GM19239 (cell line): ENCODE measurements at places on chromosomes 3 and 15.
A peak's percentile ranks its signal among the peaks of the same experiment; 100 is the strongest.

GRCh38 chr3:10338591-10339353 is 17.9 kb upstream of the SEC13 start:
- no peak for DNase-seq

DNA sequence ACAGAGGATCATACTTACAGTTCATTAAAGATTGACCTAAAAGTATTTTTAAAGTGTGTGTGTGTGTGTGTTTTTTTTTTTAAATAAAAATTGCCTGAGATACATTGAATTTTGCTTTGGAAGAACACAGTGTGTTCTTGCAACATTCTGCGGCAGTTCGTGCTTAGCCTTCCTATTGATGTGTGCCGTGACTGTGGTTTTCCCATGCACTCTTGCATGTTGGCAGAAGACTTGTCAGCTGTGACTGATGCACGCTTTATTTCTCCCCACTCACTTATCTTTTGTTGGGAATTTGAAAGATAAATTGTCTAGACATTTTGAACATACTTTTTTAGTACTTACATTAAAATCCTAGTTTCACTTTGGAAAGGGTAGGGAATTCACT is 136.3 kb upstream of the LRRFIP2 start:
- no peak for DNase-seq

GRCh38 chr3:34189133-34189532 is 390.7 kb downstream of the PDCD6IP start:
- no peak for DNase-seq

- DNase-seq = no peak
Measured at GRCh38 chr3:36804295-36805055, 40.1 kb upstream of the DCLK3 start.

GRCh38 chr3:172065967-172066762 is 26.8 kb downstream of the FNDC3B start:
- peak; percentile 18 for DNase-seq

- DNase-seq = no peak
Measured at GRCh38 chr15:83578691-83579090, 75.2 kb upstream of the ADAMTSL3 start.

DNA sequence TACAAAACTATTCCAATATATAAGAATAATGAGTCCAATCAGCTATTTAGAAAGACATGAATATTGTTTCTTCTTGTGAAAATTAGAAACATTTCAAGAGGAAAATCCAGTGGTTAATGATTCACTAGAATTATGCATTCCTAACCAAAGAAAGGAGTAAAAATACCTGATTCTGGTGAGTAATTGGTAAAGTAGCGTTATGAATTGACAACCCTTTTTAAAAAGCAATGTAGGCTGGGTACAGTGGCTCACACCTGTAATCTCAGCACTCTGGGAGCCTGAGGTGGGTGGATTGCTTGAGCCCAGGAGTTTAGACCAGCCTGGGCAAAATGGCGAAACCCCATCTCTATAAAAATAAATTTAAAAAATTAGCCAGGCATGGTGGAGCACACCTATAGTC is 43.3 kb downstream of the TOPAZ1 start:
- DNase-seq = no peak

DNA sequence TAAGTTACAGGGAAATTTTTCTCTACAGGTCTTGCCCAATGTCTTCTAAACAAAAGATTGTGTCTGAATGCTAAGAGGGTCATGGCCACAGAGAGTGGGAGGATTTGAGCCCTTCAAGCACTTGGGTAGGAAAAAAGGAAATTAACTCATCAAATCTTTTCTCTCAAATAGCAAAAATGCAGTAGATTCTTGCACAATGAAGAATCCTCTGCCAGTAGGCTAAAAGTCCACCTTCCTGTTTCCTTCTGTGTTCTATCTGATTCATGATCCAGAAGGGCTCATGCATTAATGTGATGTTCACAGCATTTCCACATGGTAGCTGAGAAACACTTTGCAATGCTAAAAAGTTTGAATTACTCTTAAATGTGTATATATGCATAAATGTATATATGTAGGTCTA is 177.1 kb downstream of the CD47 start:
- DNase-seq = no peak

GRCh38 chr3:87311309-87311708 is 34.9 kb upstream of the POU1F1 start:
- DNase-seq = no peak

GRCh38 chr15:38028869-38029268 is 94.4 kb downstream of the TMCO5A start:
- no peak for DNase-seq

DNA sequence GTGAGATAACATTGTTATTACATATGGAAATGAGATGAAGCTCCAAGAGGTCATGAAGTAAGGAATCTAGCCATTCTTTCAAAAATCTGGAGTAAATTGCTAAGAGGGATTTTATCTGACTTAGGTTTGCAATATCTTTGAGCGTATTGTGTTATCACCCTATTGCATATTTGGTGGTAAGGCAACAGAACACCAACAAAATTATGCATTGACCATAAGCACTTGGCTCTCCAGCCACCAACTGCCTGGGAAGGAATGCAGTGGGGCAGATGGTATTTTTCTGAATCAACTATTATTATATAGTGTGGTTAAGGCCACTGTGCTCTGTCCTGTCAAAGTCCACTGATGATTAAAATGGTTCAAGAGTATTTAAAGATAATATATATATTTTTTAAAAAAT is 287.9 kb upstream of the SEMA6D start:
- DNase-seq = no peak

DNA sequence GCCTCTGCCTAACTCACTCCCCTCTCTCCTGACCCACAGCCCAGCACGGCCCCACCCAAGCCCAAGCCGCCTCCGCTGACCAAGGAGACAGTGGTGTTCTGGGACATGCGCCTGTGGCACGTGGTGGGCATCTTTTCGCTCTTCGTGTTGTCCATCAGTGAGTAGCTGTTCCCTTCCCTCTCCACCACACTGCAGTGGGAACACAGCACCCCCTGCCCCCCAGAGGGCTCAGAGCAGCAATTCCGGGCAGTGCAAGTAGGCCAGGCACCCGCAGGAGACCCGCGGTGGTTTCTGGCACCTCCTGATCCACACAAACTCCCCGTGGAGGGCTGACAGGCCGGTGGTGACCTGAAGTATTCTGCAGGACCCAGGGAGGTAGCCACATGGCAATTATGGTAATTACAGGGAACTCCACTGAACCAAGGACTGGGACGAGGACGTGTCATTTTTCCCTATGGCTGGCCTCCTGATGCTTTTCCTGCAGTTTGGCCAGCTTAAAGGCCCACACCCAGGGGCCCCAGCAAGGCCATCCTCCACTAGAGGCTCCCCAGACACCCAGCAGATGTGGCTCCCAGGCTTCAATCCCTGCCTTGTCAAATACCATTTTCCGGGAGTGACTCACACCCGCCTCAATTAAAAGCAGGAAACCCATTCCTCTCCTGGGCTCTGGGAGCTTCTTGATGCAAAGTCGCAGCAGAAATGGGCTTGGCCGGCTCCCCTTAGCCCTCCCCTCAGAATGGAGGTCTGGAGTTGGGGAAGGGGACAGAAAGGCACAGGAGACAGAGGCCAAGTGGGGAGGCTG is 4.8 kb downstream of the TMIE start:
- DNase-seq = no peak

DNA sequence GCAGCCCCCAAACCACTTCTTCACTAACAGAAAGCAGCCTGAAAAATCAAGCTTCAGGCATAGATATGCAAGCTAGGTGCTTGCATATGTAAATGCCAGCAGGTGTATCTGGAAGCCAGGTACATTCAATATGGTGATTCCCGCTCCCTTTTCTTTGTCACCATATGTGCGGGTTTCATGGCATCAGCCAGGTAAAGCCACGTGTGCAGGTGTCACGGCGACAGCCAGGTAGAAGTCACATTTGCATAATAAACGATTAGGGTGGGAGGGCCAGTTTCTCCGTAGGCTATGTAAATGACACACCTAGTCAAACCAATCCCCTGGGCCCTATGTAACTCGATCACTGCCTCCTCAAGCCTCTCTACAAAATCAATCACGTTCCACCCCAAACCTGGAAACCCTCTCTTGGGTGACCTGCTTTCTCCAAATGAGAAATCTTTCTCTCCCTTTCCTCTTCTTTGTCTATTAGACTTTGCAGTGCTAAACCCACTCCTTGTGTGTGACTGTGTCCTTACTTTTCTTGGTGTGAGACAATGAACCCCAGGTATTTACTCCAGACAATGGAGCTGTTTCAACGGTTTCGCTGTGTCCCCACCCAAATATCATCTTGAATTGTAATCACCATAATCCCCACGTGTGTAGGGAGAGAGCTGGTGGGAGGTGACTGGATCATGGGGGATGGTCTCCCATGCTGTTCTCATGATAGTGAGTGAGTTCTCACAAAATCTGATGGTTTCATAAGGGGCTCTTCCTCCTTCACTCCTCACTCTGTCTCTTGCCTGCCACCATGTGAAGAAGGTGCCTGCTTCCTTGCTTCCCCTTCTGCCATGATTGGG is 44.6 kb downstream of the ONECUT1 start:
- DNase-seq = no peak

DNA sequence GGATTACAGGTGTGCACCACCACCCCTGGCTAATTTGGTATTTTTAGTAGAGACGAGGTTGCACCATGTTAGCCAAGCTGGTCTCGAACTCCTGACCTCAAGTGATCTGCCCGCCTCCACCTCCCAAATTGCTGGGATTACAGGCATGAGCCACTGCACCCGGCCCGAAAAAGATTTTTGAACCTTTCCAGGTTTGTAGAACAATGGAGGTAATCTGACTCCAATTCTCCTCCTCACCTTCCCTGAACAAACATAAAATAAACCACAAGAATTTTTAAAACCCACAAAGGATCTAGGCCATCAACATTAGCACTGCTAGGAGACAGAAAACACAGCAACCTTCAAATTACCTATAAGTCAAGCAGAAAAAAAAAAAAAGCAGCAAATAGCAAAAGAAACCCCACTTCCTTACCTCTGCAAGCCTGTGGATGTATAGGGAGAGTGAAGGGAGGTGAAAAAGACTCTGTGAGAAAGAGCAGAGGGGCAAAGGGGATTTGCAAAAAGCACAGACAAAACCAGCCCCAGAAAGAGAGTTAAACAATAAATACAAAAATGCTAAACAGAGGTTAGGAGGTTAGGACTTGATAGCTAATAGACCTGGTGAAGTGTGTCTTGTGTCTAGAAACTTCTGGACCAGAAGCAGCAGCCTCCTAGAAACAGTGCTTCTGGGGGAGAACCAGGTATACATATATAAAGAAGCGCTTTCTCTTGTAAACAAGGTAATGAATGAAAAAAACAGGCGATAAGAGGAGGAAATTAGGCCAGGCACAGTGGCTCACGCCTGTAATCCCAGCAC is 32.1 kb downstream of the TFDP2 start:
- DNase-seq = no peak

DNA sequence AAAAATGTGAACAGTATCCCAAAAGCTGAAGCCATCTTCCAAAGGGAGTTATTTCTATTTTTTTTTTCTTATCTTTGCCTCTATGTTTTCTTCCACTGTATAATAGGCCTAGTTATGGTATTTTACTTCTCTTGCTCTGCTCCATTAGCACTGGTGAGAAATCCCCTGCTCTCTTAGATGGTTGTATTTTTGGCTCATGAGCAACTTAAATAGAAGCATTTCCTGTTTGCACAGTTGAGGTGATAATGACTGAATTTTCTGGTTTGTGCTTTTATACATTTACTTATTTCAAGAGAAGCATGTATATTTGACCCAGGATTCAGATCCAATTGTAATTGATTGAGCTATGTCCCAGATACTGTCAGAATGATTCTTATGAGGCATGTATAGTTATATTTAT is 61.6 kb upstream of the CD200R1L start:
- DNase-seq = no peak

DNA sequence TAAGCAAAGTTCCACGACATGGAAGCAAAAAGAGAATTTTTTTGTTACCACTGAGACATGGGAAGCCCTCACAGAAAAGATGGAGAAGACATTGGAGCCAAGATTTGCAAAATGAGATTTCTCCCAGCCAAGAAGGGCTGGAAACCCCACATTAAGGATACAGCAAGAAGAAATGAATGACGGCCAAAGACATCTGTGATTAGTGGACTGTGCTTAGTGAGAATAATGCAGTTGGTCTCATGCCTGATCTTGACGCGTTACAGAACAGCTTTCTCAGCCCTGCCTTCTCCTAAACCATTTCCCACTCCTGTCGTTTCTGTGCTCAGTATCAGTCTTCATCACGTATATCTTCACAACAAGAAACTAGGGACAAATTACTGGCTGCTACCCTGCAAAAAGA is 45.8 kb upstream of the ARRDC4 start:
- DNase-seq = no peak

GRCh38 chr3:65751123-65751700 is 287.5 kb downstream of the MAGI1 start:
- no peak for DNase-seq

DNA sequence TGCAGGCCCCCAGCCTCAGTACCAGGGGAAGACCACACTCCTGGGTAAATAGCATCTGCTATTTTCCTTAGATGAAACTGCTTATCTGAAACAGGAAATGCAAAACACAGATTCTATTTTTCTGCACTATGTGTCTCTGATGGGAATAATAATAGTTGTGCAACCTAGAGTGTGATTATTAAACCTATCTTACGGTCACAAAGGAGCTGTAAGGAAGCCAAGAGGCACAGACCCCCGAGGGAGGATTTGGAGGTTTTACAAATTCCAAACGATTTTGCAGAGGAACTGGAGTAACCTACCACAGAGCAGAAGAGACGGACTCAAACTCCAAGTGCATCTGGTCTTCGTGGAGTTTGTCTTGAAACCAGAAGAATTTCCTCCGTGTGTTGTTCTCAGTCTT is 14.1 kb upstream of the APOD start:
- no peak for DNase-seq

GRCh38 chr15:66862111-66862939 is 160.3 kb downstream of the SMAD6 start:
- no peak for DNase-seq

GRCh38 chr15:58932710-58933280 is 684 bp downstream of the SLTM start:
- no peak for DNase-seq

GRCh38 chr3:43484926-43485488 is 136.8 kb downstream of the ANO10 start:
- no peak for DNase-seq

DNA sequence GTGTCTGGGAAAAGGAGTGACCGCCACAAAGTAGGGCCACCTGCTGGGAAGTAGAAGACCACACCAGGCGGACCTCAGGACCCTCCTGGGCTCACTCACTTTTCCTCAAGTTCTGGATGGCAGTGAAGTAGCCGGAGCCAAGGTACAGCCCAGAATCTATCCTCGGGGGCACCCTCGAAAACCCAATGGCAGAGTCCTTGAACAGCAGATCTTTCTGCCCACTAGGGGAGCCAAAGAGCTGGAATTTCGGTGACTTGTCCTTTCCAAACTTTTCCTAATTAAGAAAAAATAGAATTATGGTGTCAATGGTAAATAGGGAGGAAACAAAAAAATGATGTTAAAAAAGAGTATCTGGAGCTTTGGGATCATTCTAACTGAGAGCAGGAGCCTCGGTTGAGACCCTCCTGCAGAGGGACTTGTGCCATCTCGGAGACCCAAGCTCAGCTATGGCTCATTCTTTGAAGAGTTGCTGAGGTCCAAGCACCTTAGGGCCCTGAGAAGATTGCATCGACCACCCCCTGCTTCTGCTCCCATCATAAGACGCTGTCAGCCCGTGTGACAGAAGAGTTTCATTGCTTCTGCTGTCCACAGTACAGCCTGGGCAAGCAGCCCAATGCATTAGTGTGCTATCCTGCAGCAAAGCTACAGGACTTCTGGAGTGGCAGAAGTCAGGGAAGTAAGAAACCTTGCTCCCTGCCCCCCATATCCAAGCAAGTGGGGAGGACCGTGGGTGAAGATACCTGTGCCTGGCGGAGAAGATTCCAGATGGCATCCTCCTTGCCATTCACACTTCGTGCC is 14.8 kb downstream of the LTF start:
- DNase-seq = no peak
